ENCODE measurements at places on chromosomes 12 and 14.
A peak's percentile ranks its signal among the peaks of the same experiment; 100 is the strongest.

GRCh38 chr14:23141706-23142444 is 22.8 kb upstream of the CEBPE start:
- no peak for DNase-seq

DNA sequence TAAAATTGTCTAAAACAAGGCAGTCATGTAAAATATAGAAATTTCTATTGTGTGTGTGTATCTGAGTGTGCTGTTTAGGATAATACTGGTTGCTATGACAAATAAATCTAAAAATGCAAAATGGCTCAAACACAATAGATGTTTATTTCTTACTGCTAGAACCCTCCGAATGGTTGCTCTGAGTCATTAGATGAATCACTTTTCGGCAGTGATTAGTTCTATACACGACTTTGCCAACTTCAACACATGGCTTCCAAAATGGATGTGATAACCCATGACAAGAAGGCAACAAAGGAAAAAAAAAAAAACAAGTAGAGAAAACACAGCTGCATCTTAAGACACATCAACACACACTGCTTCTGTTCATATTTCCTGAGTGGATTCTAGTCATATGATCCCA is 729.2 kb downstream of the AACS start:
- DNase-seq: no peak

- DNase-seq: no peak
Observed at GRCh38 chr14:29442696-29443095, 485.0 kb downstream of the PRKD1 start.

GRCh38 chr12:116244001-116244400 is 33.5 kb downstream of the MED13L start:
- no peak for DNase-seq

- no peak for DNase-seq
Observed at GRCh38 chr14:68124979-68125731, 305.6 kb downstream of the RAD51B start.

DNA sequence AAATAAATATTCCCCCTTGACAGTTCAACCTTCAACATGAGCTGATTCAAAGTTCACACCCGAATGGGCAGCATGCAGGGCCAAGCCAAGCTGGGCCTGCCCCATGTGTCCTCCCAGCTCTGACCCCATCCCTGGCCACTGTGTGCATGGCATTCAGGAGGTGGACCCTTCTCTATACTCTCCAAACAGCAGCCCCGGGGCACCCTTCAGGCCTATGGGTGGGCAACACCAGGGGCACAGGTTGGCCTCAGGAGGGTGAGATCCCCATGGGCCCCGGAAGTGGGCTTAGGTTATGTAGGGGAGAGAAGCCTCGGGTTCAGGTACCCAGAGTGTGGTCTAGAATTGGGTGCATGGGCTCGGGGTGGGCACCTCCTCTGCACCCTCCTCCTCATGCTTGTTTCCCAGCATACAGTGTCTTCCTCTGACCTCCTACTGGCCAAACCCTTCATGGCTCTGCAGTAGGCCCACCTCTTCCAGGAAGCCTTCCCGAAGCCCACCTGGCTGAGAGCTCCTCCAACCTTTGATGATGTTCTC is 31.5 kb upstream of the BCL7A start:
- no peak for DNase-seq

DNA sequence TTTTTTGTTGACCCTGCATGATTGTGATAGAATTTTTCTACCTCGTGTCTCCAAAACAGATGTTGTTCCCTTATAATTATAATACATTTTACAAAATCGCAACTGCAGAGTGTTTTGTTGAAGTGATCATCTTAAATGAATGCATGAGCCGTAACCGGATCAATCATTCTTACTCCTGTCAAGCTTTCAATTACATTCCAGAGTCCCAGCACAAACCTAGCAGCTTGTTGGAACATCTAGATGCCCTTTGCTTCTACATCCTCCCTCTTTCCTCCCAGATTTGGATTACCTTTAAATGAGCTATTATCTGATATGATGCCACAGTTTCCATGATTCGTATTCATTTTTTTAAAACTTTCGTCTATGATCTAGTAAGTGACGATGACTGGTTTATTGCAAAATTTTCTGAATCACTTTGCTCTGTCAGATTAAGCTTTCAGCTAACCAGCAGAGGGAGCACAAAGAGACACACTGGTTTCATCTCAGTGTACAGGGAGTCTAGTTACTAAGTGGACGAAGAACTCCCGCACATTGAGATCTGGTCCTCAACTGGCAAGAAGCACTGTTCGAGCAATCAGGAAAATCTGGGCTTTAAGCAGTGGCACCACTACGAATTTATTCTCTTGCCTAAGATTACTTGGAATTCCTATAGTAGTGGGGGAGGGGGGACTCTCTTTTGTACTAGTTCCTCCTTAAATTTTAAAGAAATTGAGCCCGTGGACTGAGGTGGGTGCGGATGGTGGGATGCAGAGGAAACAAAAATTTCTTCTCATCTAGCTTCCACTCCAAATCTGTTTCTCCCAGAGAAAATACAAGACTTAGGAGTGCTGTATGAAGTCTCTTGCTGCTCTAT is 40.9 kb downstream of the TSHR start:
- DNase-seq: peak; percentile 25

- no peak for DNase-seq
Observed at GRCh38 chr12:75766263-75767160, 255.1 kb upstream of the KRR1 start.
